ENCODE measurements at places on chromosomes 2 and 18.

DNA sequence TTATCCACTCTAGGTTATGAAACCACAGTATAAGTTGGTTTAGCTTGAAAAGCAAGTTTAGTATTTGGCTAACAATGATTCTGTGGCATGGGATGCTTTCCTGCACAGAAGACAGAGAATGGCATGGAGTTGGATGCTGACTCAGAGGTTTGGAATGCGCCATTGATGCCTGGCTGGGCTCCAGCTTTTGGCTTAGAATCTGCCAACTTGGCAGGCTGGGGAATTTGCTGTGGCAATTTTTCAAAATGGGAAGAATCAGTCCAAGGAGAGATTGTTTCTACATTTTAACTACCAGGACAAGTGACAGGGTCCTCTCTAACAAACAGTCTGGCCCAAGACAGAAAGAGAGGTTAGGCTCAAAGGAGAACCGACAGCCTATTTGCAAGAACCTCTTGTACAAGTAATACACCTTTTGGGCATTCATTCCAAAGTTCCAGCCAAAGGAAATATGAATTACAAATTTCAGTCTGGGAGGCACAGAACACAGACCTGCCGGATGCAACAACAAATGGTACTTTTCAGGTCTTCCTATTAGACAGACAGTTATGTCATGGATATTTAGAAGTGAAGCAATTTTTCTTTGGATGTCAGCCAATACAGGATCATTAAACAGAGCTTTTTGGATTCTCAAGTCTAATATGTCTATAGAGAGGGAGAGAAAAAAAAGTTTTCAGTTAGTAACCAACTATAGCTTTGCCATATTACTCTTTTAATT, 1027.7 kb downstream of the TMEM182 start:
- peak; percentile 60 for DNase-seq

DNA sequence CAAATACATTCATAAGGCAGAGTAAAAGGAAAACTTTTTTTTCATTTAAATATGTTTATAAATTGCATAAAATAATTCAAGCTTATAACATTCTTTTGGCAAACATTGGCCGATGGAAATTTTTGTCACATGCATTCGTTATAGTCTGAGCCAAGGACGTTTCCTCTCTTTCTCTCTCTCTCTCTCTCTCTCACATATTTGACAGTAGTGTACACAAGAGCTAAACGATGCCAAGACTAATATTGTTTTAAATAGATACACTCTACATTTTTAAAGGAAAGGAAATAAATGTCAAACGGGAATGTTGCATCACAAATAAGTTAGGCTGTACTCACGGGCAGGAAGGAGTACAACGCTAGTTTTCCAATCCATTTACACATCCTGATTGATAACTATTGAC, 251.1 kb upstream of the SMIM21 start:
- DNase-seq = no peak

- DNase-seq = no peak
These were observed 589.5 kb downstream of the ARHGAP15 start for GRCh38 chr2:143718745-143719144.

- no peak for DNase-seq
These were observed 258.6 kb upstream of the TANK start for GRCh38 chr2:160901613-160902012.

DNA sequence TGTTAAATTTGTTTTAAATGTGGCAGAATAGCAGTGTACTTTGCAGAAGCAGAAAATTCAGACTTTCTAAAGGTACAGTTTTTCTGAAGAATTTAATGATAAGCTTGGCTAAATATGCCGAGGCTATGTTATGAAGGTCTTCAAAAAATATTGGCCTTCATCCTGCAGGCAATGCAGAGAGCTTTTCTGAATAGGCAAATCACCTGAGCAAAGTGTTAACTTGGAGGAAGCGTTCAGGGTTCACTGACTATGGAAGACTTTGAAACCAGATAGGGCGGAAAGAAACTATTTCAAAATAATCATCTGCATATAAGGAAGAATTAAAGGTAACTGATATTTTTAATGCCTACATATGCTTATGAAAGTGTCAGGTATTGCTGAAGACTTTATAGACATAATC, 133.7 kb upstream of the SETBP1 start:
- DNase-seq = no peak

DNA sequence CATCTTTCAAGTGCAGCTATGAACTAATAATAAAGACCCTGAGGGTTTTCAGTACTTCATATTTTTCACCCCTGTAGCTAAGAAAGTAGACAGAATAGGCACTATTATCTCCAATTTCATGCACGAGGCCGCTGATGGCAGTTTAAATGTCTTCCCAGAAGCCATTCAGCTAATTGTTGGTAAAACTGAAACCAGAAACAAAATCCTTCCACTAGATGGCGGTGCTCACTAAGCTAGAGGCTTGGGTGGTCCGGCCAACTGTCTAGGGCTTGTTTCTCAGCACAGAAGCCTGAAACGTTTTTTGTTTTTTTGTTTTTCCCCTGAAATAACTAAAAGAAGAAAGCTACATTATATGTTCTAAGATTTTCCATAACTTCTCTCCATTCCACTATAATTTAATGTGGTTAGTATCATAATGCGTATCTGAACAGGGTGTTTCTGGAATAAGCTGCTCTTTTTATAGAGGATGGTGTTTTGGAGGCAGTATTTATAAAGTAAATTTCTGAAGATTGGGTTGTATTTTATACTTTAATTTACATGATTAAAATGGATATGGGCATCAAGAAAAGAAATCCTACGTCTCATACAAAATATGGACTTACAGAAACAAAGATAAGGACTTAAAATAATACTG, 159.4 kb downstream of the PIK3C3 start:
- peak; percentile 83 for DNase-seq

GRCh38 chr2:41710944-41711343, 336.9 kb upstream of the PKDCC start:
- no peak for DNase-seq

DNA sequence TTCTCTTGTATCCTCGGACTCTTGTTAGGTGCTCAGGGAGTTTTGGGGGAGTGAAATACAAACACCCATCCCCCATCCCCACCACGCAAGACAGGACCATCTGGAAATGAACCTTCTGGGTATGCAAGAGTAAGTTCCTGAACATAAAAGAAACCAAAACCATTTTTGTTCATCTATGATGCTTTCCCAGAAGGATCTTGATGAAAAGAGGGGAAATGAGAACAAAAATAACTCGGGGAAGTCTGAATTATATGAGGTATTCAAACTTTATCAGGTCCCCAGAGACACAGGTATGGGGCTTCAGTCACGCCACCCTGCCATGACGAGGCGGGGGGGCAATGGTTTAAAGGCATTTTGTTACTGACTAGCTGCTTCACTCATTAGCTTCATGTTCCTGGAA, 68.6 kb upstream of the DNMT3A start:
- no peak for DNase-seq

DNA sequence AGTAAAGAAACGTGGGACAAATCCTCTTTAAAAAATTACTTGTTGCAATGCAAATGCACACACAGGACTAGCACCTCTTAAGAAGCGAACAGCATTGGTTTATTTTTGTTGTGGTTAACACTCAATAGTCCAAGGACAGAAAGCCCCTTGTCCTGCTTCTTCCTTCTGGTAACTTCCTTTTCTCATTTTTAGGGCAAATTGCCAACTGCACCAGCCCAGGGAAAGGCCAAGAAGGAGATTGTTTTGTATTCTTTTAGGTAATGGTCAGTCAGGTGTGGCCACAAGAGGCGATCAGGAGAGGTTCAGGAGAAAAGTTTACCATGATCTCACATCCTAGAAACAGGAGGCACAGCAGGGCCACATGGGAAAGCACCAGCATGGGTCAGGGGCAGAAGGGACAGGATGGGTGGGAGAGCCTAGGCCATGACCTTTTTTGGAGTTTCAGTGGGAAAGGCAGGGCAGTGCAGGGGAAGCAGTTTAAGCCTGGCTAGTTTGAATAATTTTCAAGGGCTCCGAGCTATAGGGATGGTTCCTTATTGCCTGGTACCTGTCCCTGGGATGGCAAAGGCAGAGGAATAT, 73.0 kb downstream of the CHRNA1 start:
- DNase-seq = no peak

DNA sequence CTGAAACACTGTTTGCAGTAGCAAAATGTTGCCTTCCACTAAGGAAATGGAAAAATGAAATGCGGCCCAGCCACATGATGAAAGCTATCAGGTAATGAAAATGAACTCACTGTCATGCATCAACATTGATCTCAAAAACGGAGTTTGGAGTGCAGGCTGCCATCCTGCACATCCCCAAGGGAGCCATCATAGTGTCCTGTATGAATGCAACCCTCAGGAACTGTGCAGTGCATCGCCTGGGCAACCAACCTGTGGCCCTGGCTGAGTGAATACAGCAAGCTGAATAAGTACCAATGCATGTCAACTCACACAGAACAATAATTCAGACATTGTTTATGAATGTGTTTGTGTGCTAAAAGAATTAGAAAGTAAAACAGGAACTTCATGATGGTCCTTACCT, 23.1 kb upstream of the TXNDC2 start:
- DNase-seq = no peak

- DNase-seq = no peak
These were observed 24.3 kb downstream of the ADD2 start for GRCh38 chr2:70743677-70744076.

DNA sequence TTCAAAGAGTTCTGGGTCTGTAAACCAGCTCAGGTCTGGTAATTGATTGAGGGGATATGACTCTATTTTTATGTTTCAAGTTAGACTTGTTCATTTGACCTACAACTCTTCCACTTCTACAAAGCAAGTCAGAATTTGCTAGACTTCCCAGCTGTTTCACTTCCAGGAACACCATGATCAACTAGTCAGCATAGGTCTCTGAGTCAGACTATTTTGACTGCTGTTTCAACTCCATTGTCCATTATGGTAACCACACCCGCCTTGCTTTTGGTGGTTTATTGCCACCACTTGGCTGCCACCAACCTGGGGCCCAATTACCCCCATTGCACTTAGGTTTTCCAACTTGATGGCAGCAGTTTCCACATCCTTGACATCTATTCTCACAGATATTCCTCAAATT, 116.6 kb downstream of the LAMA3 start:
- DNase-seq = no peak

DNA sequence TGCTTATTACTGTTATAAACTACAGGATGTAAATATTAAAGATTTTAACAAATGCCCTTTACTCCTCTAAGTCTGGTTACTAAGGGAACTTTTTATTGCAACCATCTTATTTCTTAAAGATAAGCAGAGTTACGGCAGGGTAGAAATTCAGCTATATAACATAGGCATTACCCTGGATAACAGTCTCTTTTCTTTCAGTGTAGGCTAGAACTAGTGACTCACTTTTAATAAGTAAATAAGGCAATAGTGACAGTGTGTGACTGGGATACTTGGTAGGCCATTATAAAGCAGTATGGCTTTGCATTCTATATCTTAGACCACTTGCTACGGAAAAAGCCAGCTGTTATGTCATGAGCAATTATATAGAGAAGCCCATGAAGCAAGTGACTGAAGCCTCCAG, 1041.0 kb upstream of the NRXN1 start:
- no peak for DNase-seq

DNA sequence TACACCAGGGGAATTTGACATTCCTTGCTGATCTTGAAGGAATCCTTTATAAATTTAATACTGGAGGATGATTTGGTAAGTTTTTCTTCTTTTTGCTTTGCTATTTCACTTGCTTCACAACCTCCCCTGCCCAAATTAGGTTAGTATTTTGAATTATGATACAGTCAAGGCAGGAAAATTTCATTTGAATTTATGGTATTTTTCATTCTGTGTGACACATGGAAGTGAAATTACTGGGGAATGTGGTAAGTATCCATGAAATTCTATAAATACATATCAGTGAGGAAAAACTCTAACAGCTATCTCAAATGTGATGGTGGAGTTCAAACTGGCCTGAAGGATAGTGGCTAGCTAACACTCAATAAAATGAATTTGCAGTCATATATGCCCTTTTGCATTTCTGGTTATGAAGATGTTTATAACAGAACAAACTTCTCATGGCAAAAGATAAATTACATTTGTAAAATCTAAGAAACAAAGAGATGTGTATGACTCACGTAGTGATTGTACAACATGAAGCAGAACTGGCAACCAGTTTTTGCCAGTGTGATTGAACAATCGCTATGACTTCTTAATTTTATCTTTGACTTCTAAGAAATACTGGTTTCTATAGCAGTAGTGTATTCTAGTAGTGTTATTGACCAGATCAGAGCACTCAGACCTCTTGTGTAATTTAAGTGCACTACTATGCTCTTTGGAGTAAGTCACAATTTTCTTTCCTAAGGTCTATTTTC, 152.6 kb downstream of the IKZF2 start:
- DNase-seq = no peak

GRCh38 chr2:118050386-118050785, 36.5 kb upstream of the CCDC93 start:
- DNase-seq = no peak

DNA sequence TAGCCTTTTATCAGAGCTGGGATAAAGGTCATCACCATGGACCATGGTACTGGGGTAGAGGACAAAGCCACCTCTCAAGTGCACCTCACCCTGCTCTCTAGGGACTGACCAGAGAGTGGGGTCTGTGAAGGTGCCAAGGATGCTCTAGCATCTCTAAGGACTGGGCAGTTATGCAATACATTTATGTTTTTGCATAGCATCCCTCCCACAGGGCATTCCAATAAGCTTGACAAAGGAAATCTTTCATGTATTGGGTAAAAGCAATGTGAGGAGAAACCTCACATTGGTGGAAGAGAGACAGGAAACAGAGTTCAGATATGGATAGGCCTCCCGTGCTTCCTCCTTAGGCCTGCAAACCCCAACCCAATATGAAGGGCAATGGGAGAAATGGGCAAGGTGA, 31.6 kb downstream of the STK39 start:
- no peak for DNase-seq

DNA sequence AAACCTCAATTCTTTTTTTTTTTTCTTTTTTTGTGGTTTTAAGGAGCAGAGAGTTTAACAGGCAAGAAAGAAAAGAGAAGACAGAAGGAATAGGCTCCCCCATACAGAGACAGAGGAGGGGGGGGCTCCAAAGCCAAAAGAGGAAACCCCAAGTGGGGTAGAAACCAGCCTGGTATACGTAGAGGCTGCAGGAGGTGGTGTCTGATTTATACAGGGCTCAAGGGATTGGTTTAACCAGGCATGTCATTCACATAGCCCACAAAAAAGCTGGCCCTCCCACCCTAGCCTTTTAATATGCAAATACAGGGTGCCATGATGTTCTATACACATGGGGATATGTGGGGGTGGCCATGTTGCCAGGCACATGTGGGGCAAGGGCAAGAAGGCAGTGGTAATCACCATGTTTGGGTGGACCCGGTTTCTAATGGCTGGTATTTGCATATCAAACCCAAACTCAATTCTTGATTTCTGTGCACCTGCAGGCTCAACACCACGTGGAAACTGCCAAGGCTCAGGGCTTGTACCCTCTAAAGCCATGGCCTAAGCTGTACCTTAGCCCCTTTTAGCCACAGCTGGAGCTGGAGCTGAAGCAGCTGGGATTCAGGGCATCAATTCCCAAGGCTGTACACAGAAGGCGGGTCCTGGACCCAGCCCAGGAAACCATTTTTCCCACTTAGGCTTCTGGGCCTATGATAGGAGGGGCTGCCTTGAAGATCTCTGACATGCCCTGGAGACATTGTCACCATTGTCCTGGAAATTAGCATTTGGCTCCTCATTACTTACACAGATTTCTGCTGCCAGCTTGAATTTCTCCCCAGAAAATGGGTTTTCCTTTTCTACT, 170.3 kb downstream of the MAIP1 start:
- DNase-seq = no peak

- no peak for DNase-seq
These were observed 53.9 kb upstream of the CTAGE1 start for GRCh38 chr18:22471546-22472131.

GRCh38 chr2:73043929-73044832, 27.3 kb downstream of the SFXN5 start:
- peak; percentile 59 for DNase-seq

- DNase-seq = no peak
These were observed 48.8 kb upstream of the PLB1 start for GRCh38 chr2:28447086-28447485.

GRCh38 chr18:77068321-77069312, 64.0 kb downstream of the MBP start:
- DNase-seq = no peak

All from putamen (tissue), 1 donor.